ENCODE measurements at places on chromosomes 13 and 19. TPM values are rescaled to one million over a fixed set of nuclear protein-coding genes. Genes with fewer than 3 reads are reported as not detected.

DNA sequence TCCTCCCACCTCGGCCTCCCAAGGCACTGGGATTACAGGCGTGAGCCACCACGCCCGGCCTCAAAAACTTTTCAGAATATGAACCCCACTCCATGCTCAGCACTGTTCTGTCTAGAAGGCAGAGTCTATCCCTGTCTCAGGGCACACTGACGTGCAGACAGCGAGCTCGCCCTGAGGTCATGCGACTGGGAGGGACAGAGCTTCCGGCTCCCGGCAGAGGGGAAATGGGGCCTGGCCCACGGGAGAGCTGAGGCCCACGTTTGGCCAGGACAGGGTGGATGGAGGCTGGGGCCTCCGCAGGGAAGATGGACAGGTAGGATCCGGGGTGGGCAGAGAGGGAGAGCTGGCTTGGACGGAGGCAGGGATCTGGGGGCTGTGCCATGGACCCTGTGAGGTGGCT, 2.8 kb upstream of the AZU1 start:
- DNase-seq: no peak
- H3K4me3 ChIP-seq: no peak overlapping the region
- H3K27me3 ChIP-seq: no peaks in the 10 kb centered on the region
- H3K36me3 ChIP-seq: no peaks in the 10 kb centered on the region
- H3K4me1 ChIP-seq: peaks cover 6% of the 10 kb centered on the region

DNA sequence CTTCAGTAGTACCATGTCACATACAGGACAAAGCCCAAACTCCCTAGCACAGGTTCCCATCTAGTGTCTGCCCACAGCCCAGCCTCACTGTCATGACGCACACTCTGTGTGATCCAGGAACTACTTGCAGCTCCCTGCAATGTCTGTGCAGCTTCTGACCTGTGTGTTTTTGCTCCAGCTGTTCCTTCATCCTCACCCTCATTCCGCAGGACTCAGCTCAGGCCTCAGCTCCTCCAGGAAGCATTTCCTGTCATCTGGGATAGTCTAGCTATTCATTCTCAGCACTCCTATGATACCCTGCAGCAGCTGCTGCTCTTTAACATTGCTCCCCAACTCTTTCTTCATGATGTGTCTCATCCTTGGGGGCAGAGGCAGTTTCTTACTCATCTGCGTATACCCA, 56.1 kb downstream of the ENOX1 start:
- H3K4me3 ChIP-seq: no peak overlapping the region
- H3K27ac ChIP-seq: no peak overlapping the region
- H3K27me3 ChIP-seq: no peaks in the 10 kb centered on the region
- no peak for DNase-seq

GRCh38 chr19:6092329-6093286, 17.7 kb downstream of the RFX2 start:
- DNase-seq: no peak
- H3K4me1 ChIP-seq: peaks cover 5% of the 10 kb centered on the region
- no peaks in the 10 kb centered on the region for H3K36me3 ChIP-seq
- H3K27me3 ChIP-seq: peaks cover 11% of the 10 kb centered on the region

The MCEMP1 gene
- not detected for total RNA-seq

All from H1 (cell line).